ENCODE measurements at places on chromosomes 16 and 17.

DNA sequence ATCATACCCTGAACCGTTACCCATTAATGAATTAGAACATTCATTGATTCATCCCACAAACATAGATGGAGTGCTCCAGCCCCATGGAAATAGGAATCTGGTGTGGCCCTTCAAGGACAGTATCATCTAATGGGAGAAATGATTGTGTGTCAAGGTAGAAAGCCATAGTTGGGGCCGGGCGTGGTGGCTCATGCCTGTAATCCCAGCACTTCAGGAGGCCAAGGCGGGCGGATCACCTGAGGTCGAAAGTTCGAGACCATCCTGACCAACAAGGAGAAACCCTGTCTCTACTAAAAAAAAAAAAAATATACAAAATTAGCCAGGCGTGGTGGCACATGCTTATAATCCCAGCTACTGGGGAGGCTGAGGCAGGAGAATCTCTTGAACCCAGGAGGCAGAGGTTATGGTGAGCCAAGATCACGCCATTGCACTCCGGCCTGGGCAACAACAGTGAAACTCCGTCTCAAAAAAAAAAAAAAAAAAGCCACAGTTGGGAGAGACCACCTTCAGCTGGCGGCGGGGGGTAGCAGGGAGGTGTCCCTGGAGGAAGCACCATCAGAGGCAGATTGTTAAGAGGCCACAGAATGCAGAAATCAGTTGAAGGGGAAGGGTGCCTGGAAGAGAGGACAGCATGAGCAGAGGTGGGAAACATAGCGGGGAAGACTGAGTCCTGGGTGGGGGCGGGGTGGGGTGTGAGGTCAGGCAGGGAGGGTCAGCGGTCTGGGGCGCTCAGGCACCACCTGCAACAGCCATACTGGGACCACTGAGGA lies 60.0 kb downstream of the USP22 start:
- no peak for DNase-seq

GRCh38 chr17:81573794-81574642 lies 21.9 kb upstream of the FAAP100 start:
- no peak for DNase-seq

- no peak for DNase-seq
These were observed 183.7 kb downstream of the SNX29 start for GRCh38 chr16:12160249-12160648.

DNA sequence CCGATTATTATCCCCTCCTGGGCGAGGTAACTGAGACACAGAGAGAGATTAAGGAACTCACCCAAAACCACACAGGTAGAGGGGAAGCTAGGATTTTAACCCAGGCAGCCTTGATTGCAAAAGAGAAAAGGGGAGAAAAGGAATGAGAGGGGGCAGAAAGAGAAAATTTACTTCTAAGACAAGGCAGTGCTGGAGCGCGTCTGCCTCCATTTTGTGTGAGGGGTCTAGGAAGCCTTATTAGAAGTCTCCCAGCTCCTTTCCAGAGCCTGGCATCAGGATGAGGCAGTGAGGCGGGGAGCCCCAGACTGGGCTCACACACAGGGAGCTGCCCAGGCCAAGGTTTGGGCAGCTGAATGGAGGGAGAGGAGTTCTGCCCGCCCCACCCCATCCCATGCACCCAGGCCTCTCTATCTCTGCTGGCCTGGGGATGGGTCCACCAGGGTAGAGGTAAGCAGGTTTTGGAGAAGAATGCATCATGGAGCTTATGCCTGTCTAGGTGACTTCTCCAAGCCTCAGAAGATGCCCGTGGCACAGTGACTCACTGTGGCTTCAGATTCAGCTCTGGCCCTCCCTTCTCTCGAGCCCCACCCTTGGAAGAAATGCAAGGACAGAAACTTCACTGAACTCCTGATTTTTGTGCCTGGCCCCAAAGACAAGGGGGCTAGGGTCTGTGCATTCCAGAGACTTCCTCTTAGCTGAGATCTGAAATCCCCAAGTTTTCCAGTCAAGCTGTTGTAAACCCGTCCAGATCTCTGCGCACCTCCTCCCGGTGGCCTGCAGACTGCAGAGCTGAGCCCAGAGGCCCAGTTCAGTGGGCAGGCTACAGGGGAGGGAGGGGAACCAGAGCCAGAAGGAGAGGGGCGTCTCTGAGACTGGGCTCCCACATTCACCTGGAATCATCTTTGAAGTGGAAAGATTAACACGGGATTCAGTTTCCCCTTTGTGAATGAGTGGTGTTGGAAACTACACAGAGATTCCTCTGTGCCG lies 95.1 kb upstream of the CDH5 start:
- DNase-seq, result no peak

GRCh38 chr17:33389504-33390135 lies 96.5 kb upstream of the ASIC2 start:
- DNase-seq, result no peak

GRCh38 chr17:13385481-13385911 lies 216.2 kb downstream of the HS3ST3A1 start:
- no peak for DNase-seq

GRCh38 chr16:52256310-52257078 lies 290.4 kb downstream of the TOX3 start:
- DNase-seq, result no peak

GRCh38 chr17:34161690-34162089 lies 93.4 kb upstream of the CCL2 start:
- no peak for DNase-seq

All from stimulated activated CD8-positive, alpha-beta memory T cell treated with anti-CD3 and anti-CD28 coated beads, Interleukin-4, amount 100 ng/mL, for 4 hours (primary cell).